ENCODE measurements at places on chromosomes 1 and 21.

DNA sequence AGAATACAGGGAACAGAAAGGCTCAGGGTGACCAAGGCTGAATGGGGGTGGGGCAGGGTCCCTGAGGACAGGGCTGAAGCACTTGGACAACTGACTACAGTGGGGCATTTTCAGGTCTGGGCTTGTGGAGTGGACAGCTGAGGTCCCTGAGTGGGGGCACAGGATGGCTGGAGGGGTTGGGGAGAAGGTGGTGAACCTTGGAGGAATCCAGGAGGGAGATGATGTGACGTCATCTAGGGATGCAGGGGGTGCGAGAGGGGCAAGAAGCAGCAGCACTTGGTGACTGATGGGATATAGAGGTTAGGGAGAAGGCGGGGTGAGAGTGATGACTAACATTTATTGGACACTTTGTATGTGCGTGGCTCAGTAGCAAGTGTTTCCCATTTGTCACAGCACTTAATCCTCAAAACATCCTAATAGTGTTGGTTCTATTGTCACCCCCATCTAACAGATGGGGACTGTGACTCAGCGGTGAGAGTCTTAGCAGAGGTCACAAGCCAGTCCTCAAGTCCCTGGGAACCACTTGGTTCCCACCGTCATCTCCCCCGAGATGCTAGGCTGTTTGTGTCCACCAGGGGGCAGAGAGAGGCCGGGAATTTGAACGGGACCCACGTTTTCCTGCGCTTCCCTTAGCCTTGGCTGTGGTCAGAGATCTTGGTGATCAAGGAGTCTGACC lies 27.9 kb upstream of the BMP8B start:
- DNase-seq = no peak

DNA sequence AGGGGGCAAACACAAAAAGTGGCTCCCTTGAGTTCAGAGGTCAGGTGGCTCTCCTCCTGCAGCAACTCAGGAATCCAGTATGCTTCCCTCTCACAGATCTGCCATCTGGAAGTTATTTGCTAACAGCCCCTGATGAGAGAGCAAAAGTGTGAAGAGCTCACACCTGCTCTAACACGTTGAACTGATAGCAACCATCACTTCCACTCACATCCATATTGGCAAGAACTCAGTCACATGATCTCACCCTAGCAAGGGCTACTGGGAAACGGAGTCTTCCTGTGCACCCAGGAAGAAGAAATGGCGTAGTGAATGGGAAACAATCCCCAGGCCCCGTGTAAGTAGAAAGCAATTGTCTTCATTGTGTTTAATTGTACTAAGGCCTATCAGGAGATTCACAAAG lies 20.7 kb upstream of the SLC45A1 start:
- DNase-seq = no peak

- no peak for DNase-seq
Measured at GRCh38 chr1:194174528-194174927, 988.1 kb upstream of the B3GALT2 start.

- no peak for DNase-seq
Measured at GRCh38 chr21:16353764-16354163, 624.0 kb downstream of the USP25 start.

- DNase-seq = no peak
Measured at GRCh38 chr1:161090617-161091016, 1.3 kb upstream of the NECTIN4 start.

DNA sequence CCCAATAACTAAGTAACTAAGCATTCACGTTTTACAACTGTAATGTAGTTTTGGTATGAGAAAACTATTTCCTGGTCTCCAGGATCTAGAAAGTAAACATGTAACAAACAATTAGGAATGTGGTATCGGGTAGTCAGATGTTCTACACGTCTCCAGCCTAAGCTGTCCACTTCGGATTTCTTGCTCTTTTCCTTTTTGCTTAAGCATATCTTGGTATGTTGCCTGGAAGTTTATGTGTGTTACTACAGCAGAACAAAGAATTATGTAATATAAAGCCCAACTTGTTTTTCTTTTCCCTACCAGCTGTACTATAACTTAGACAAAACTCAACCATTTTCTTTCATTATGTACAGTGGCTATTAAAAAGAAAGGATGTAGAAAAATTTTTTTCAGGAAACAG lies 20.4 kb upstream of the WARS2 start:
- no peak for DNase-seq

- peak; percentile 54 for DNase-seq
Measured at GRCh38 chr1:33472269-33472980, at the start of gene ZSCAN20. Gene ZSCAN20 (plus strand): TSS chr1:33472645. CDS start chr1:33479289, 6,644 bp downstream.

GRCh38 chr1:245605480-245606156 lies 450.8 kb downstream of the KIF26B start:
- no peak for DNase-seq

DNA sequence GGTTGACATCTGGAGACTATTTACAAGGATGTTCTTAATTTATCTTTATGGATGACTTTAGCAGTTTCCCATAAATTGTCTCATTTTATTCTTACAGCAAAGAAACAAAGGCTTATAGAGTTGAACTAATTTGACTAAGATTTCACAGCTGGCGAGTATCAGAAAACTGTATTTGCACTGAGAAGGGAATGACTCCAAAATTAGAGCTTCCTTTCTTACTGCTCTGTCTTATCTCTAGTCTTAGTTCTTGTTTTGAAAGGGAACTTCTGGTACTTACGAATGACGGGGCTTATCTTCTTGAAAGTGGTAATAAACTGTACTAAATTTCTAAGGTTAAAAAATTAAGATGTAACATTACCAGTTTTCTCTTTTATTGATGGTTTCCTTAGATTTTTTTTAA lies 13.6 kb downstream of the CNST start:
- no peak for DNase-seq

GRCh38 chr1:109498161-109498801 lies 4.4 kb downstream of the CYB561D1 start:
- no peak for DNase-seq

DNA sequence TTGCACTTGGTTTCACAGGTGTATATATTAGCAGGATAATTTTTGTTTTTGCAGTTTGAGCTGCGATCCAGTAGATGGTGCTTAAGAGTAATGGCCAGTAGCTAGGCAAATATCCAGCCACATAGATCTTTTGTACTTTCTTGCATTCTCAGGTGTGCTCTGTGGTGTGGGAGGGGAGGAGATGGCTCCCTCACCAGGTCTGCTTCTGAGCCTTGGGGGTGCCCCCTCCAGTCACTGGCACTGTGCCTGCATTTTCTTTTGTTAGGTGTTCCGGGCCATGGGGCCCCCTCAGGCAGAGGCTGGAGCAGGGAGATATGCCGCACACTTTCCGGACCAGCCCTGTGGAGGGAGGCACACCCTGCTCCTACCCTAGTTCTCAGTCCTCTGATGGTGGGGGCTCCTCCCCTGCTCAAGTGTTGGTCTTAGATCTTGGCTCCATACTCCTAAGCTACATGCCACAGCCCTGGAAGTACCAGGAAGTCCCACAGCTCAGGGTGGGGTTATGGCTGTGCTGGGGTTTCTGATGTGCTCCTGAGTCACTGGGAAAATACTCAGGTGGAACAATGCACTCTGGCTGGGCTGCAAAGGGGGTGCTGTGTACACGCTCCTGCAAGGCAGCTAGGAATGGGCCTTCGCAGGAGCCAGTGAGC lies 197.6 kb upstream of the DMRTA2 start:
- no peak for DNase-seq

GRCh38 chr1:159992161-159992560 lies 38.1 kb upstream of the SLAMF9 start:
- no peak for DNase-seq

- no peak for DNase-seq
Measured at GRCh38 chr1:205805082-205805711, 7.8 kb downstream of the SLC41A1 start.

Data from stimulated activated CD4-positive, alpha-beta T cell treated with anti-CD3 and anti-CD28 coated beads, Interleukin-1b, Interleukin-23, amount 100 ng/mL, for 1 hour (primary cell).